Natural killer cell (primary cell): ENCODE measurements at places on chromosomes 5 and 9. TPM values are rescaled to one million over a fixed set of nuclear protein-coding genes. Genes with fewer than 3 reads are reported as not detected.

- H3K27ac ChIP-seq: no peak overlapping the region
- H3K4me3 ChIP-seq: no peak overlapping the region
- no peaks in the 10 kb centered on the region for H3K27me3 ChIP-seq
- H3K36me3 ChIP-seq: no peaks in the 10 kb centered on the region
- peaks cover 7% of the 10 kb centered on the region for H3K4me1 ChIP-seq
These were observed 453.5 kb downstream of the RAB3C start for GRCh38 chr5:59036274-59036961.

GRCh38 chr5:6574537-6575245, 58.2 kb downstream of the NSUN2 start:
- no peak for DNase-seq
- H3K27ac ChIP-seq: no peak overlapping the region
- no peak overlapping the region for H3K4me3 ChIP-seq
- H3K27me3 ChIP-seq: no peaks in the 10 kb centered on the region
- H3K4me1 ChIP-seq: no peaks in the 10 kb centered on the region

DNA sequence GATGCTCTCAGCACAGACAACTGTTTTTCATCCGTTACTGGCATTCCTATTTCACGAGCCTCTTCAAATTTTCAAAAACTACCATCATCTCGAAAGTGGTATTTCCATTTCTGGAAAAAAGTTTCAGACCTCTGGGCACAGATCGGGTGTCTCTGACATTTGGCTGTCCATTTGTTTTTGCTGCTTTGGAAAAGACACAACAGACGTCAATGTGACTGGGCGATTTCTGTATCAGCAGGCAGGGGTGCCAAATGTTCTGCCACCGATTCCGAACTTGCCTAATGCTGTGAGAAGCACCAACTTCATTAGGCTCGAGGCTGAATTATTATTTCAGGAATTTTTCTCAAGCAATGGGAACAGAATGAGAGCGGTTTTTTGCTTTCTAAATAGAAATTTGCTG, 105.6 kb downstream of the ARSB start:
- no peaks in the 10 kb centered on the region for H3K36me3 ChIP-seq
- H3K4me1 ChIP-seq: no peaks in the 10 kb centered on the region
- no peak for DNase-seq
- no peak overlapping the region for H3K27ac ChIP-seq
- no peak overlapping the region for H3K4me3 ChIP-seq

DNA sequence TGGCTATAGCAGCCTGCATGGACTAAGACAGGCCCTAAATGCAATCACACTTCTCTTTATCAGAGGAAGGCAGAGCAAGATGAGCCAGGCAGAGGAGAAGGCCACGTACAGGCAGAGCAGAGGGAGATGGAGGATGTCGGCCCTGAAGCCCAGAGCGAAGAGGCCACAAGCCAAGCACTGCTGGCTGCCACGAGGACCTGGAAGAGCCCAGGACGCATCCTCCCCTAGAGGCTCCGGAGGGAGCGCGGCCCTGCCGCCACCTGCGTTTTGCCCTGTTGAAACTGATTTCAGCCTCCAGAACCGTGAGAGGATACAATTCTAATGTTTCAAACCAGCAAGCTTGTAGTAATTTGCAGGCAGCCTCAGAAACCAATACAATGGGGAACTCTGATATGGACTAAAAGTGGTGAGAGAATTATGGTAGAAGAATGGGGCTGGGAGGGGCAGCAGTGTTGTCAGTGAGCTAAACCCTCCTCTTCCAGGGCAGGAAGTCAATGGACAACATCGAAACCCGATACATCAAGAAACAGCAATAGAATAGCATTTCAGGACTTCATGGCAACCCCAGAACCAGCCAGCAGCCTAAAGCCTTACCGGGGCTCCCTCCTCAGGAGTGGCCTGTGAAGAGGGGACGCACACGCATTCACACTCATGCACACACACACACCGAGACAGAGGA, 32.6 kb downstream of the ADAMTS2 start:
- H3K27me3 ChIP-seq: no peaks in the 10 kb centered on the region
- DNase-seq: no peak
- H3K4me1 ChIP-seq: no peaks in the 10 kb centered on the region
- H3K36me3 ChIP-seq: no peaks in the 10 kb centered on the region

ARID3C gene
- 0.24 TPM for total RNA-seq

PCDHB6 gene
- total RNA-seq: not detected

GRCh38 chr5:8601831-8602354, 732.9 kb downstream of the MTRR start:
- no peak overlapping the region for H3K27ac ChIP-seq
- H3K4me1 ChIP-seq: no peaks in the 10 kb centered on the region
- H3K4me3 ChIP-seq: no peak overlapping the region
- no peak for DNase-seq

DNA sequence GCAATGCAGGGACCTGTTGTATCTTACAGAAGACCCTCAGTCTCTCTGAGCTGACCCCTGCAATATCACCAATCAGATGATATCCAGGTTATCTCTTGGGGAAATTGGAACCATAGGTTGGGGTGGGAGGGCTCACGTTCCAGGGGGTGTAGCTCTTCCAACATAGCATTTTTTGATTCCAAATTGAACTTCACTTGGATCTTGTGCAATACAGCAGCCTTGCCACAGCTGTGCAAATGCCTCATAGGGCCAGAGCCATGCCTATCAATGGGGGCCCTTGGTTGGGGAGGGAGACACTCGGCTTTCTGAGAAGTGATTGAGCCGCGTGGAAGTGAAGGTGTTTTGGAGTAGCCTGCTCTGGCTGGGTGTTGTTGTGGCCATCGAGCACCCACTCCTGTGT, 117.2 kb upstream of the PITX1 start:
- H3K4me3 ChIP-seq: no peak overlapping the region
- no peaks in the 10 kb centered on the region for H3K27me3 ChIP-seq
- H3K27ac ChIP-seq: no peak overlapping the region
- H3K36me3 ChIP-seq: no peaks in the 10 kb centered on the region
- no peak for DNase-seq

BTF3 gene
- 364 TPM for total RNA-seq

DNA sequence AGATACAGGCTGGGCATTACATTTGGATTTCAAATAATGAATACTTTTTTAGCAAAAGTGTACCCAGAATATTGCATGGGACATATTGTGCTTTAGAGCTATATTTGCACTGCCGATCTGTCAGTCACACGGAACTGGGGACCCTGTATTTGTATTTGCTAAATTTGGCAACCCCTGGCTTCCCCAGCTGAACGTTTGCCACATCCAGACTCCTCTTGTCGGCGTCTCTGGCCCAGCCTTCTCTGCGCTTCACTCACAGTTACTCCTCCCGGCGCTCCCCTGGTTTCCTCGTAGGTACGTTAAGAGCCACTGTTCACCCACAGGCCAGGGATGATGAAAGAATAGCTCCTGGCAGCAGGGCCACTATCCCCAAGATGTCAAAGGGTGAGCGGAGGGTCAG, 58.7 kb downstream of the NSUN2 start:
- H3K36me3 ChIP-seq: no peaks in the 10 kb centered on the region
- H3K27me3 ChIP-seq: no peaks in the 10 kb centered on the region
- H3K4me3 ChIP-seq: no peak overlapping the region
- H3K4me1 ChIP-seq: no peaks in the 10 kb centered on the region

DNA sequence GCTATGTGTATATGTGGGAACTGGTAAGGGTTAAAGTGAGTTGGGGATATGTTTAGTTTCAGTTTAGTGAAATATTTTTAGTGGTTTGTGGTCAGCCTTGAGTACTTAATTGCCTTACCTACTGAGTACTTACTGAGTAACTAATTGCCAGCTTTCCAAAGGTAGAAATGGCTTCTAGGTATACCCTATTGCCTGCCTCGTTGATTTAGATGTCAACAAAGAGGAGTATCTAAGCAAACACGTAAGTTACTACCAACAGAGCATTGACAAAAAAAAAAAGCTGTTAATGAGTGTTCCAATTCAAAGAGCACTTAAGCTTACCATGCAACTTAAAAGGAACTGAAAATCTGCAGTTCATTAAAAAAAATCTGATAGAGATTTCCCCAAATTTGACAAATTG, 8.8 kb downstream of the ATP10B start:
- DNase-seq: no peak
- H3K27ac ChIP-seq: no peak overlapping the region
- H3K4me3 ChIP-seq: no peak overlapping the region
- no peaks in the 10 kb centered on the region for H3K36me3 ChIP-seq
- no peaks in the 10 kb centered on the region for H3K27me3 ChIP-seq

DNA sequence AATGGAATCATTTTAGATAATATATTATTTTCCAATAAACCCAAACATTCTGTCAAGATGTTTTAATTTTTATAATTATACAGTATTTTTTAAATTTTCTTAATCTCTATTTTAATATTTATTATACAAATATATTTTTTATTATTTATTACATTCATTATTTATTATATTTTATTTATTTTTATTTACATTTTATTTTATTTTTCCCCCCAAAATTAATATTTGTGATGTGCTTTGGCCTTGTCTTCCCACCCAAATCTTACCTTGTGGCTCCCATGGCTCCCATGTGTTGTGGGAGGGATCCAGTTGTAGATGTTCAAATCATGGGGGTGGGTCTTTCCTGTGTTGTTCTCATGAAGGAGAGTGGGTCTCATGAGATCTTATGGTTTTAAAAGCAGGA, 382.1 kb downstream of the TLE4 start:
- H3K36me3 ChIP-seq: no peaks in the 10 kb centered on the region
- no peak overlapping the region for H3K27ac ChIP-seq
- DNase-seq: no peak
- H3K4me1 ChIP-seq: no peaks in the 10 kb centered on the region
- no peaks in the 10 kb centered on the region for H3K27me3 ChIP-seq

GRCh38 chr9:128007566-128008138, 26.9 kb upstream of the EEIG1 start:
- H3K4me3 ChIP-seq: no peak overlapping the region
- peaks cover 43% of the 10 kb centered on the region for H3K4me1 ChIP-seq
- no peaks in the 10 kb centered on the region for H3K27me3 ChIP-seq
- H3K27ac ChIP-seq: peak overlapping the region; percentile 63
- peak; percentile 95 for DNase-seq

CERCAM gene
- total RNA-seq: 24.2 TPM

EIF4E1B gene
- total RNA-seq: not detected
